ENCODE measurements at places on chromosomes 4 and X.

- DNase-seq, result peak; percentile 2
Observed at GRCh38 chr4:40992472-40993295, 221.7 kb downstream of the APBB2 start.

DNA sequence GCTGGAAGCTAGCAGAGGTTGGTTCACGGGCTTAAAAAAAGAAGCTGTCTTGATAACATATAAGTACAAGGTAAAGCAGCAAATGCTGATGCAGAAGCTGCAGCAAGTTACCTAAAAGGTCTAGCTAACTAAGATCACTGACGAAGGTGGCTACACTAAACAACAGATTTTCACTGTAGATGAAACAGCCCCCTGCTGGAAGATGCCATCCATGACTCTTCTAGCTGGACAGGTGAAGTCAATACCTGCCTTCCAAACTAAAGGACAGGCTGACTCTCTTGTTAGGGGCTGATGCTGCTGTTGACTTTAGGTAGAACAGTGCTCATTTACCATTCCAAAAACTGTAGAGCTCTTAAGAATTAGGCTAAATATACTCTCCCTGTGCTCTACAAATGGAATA lies 99.5 kb downstream of the FBXW7 start:
- DNase-seq, result no peak

DNA sequence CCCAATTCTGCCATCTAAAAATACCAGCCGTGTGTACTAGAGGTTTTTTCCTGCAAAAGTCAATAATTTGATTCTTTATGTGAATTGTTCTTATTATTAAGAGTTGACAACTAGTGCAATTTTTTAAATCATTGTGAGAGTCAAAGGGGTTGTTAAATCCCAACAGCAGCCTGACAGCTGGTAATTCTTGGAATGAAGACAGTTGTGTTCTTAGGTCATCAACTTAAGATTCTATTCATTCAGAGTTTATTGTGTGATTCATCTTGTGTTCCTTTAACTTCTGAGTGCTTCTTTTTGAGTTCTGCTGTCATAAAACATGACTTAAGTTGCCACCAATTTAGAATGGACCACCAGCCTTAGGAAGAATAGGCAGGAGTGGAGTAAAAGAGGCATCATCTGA lies 329.0 kb downstream of the NAF1 start:
- no peak for DNase-seq

DNA sequence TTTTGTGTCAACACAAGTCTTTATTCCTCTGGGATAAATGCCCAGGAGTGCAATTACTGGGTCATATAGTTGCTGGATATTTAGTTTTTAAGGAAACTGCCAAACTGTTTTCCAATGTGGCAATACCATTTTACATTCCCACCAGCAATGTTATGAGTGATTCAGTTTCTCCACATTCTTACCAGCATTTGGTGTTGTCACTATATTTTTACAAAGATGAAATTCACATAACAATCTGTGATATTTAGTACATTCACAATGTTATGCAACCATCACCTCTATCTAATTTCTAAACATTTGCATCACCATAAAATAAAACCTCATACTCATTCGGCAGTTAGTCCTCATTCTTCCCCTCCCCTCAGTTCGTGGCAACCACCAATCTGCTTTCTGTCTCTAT lies 75.0 kb downstream of the MAMLD1 start:
- DNase-seq, result no peak

GRCh38 chrX:12994321-12994720 lies 19.4 kb downstream of the TMSB4X start:
- no peak for DNase-seq

DNA sequence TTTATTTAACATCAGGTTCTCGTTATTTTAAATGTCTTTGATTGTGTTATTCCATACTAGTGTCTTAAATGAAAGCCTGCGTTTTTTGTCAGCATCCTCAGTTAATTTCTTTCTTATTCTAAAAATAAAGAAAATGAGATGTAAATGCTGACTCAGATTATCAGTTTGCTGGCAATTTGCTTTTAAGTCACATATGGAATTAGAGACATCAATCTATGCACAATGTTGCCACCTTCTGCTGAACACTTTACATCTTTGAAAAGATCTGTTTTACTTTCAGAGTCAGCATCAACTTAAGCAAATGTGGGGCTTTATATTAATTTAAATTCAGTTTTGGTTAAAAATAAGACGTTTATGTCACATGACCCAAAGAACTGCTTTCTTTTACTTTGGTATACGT lies 99.2 kb downstream of the ADGRL3 start:
- no peak for DNase-seq

DNA sequence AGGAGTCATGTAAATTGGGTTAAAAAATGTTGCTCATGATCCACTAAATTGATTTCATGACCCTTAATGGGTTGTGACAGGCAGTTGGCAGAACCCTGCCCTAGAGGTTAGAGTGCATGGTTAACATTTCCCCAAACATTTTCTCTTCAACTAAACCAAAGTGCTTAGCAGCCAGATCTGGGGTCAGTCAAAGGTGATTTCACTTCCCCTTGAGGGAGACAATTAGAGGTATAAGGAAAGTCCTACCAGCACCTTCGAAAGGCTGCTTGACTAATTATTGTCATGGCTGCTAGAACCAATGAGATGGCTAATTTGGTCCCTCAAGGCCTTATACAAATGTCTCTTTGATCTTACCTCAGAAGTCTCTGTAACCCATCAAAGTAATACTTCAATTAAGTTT lies 30.9 kb upstream of the INTS6L start:
- no peak for DNase-seq

DNA sequence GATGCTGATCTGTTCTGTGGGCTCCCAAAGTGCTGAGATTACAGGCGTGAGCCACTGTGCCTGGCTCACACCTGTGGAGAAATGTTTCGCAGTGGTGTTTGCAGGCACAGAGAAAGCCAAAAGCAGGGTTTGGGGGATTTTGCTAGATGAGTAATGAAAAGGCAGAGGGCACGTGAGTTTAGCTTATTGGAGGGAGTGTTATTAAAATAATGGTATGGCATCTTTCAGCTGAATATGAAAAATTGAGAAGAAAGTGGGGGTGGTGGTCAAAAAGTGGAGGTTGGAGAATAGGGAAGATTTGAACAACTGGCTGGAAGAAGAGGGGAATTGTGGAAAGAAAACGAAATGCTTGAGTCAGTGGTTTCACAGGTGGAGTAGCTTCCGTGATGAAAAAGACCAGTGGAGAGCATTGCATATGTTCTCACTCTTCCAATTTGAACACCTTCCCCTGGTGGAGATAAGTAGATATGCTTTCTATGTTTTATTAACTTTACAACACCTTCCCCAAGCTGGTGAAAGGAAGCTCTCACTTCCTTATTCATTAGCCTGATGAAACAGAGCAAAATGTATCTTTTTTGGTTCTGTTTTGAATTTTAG lies 1.1 kb upstream of the CHST7 start:
- no peak for DNase-seq

DNA sequence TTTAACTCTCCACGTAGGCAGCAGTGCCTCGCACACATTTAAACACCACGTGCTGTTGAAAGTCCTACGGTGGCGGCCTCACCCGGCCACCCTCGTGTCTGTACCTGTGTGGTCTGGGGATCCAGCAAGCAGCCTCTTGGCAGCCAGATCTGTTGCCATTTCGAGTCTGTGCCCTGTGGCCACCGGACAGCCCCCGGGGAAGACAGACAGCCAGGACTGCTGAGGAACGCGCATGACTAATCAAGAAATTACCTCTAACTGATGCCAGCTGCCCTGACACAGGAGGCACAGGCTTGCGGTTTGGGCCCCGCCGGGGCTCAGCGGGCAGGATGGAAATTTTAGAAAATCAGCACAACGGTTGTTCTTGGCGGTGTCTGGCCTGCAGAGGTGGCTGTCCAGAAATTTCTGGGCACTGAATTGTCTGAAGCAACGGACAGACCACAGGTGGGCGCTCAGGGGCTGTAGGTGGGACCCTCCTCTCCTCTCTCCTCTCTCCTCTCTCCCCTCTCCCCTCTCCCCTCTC lies 15.6 kb upstream of the ASMTL start:
- peak; percentile 12 for DNase-seq

- no peak for DNase-seq
Observed at GRCh38 chr4:183072176-183072575, 26.9 kb upstream of the WWC2 start.

DNA sequence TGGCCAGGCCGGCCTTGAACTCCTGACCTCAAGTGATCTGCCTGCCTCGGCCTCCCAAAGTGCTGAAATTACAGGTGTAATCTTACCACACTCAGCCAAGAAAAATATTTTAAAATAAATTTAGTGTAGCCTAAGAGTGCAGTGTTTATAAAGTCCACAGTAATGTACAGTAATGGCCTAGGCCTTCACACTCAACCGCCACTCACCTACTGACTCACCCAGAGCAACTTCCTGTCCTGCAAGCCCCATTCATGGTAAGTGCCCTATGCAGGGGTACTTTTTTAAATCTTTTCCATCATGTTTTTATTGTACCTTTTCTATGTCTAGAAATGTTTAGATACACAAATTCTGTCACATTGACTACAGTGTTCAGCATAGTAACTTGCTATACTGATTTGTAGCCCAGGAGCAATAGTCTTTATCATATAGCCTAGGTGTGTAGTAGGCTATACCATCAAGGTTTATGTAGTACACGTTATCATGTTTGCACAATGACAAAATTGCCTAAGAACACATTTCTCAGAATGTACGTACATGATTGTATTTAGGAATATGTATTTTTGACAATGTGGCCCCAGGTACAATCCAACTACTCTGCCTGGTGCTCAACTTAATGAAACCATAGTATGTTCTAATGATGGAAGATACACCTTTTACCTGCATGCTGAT lies 455.2 kb downstream of the PCDH7 start:
- no peak for DNase-seq

DNA sequence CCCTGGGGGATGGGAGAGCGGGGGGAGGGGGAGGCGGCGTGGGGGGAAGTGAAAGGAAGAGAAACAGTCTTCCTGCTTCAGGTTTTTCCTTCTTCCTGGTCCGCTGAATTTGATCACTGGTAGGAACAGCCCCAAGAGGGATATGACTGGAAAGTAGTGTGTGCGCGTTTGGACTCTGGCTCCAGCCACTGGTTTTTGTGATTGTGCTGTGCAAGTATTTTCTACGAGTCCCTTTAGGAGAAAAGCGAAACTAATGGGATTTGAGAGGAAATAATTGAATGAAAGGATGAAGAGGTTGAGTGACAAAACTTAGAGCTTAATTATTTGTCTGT lies 836 bp downstream of the PRRG1 start:
- DNase-seq, result peak; percentile 6

DNA sequence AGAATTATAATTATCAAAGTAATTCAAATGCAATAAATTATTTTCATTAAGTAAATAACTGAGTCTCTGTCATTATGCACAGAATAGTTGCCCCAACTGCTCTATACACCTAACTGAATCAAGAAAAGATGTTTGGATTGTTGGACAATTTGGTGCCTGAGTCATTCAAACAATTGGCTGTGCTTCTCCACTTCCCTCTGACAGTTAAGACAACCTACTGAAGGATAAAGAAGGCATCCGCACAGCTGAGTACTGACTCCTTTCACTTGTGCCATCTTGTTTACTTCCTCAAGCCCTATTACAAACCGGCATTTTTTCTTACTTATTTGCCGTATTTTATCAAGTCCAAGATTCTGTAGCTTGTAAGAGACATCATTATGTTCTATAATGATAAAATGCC lies 110.6 kb upstream of the C1QTNF7 start:
- no peak for DNase-seq

- no peak for DNase-seq
Observed at GRCh38 chr4:182847576-182848450, 69.4 kb downstream of the DCTD start.

DNA sequence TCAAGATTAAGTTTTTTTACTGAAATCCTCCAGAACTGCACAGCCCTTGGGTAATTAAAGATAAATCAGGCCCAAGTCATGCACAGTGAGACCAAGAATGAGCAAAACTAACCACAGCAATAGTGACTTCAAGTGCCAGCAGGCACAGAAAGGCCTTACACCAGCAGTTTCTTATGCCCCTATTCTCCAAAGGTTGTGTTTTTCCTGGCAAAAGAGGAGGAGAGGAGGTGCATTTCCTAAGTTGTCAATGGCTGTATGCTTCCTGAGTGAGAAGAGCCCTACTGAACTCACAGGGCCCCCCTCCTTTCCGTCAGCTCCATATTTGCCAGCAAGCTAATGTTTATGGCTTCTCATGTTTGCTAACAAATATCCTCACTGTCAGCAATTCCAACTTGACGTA lies 418.7 kb upstream of the INTU start:
- DNase-seq, result no peak

Data from erythroblast (primary cell).